ENCODE measurements at places on chromosomes 5 and 9.

GRCh38 chr9:121987314-121987713 is 105.8 kb downstream of the TTLL11 start:
- no peak for DNase-seq

- no peak for DNase-seq
Observed at GRCh38 chr5:179558932-179559283, 8.6 kb downstream of the RUFY1 start.

DNA sequence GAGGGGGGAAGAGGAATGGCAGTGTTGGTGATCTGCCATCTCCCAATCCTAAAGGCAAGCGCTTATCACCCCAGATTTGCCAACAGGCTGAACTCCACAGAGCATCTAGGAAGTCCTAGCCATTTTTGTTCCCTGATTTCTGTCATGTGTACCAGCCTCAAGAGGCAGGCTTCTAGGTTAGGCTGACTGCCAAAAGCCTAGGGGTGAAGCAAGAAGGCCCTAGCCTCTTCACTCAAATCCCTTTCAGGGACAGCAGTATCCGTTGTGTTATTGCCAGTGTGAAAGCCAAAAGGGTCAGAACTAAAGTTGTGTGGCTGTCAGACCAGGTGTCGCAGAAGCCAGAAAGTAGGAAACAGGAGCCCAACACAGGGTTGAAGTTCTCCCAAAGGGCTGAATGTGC is 14.7 kb downstream of the IGIP start:
- no peak for DNase-seq

DNA sequence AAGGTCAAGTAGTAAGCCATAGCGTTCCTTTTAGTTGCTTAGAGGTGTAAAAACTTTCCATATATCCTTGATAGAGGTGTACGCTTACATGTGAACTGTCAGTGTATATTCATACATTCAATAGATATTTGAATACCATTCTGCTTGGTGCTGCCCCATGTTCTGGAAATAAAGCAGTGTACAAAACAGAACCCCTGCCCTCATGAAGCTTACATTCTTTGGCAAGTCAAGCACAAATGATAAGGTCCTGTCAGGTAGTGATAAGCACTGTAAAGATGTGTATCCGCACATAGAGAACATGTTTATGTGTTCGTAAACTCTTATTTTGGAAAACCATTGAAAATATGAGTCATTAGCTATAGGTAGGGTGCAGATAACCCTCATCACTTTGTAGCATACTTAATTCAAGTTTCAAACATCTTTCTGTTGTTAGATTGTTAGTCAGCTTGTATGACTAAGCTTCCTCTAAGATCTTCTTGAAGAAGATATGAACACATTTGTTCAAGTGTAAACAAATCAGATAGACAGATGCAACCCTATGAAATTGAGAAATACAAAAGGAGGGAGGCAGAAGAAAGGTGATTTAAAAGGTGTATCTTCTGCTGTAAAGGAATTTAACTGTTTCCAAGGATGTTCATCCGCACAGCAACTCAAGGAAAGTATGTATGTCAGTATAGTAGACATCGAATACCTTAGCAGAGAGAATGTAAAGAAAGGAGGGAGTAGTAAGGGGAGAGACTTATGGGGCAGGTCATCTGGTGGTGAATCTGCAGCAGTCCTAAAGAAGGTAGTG is 1.6 kb downstream of the GTF3C4 start:
- no peak for DNase-seq

- DNase-seq = no peak
Observed at GRCh38 chr5:79107020-79107796, 4.4 kb upstream of the BHMT start.

DNA sequence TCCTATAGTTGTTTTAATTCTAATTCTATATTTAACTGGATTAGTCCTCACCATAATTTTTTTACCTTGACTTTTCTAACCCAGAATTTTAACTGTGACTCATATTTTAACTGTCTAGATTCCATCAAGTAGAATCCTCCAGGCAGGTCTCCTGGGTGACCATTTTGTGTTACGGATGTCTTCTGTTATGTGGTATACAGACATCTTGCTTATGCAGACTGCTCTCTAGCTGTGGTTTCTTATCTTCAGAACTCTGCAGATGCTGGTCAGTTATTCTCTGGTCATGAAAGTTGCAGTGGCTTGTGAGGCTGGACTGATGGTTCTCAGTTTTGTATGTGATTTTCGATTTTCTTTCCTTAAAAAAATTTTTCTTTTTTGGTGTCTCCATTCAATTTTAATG is 139.4 kb downstream of the ATG10 start:
- DNase-seq = no peak

All from renal cortex interstitium (tissue), 15 donors.